CD4-positive, alpha-beta T cell treated with Interleukin-6 for 4 hours (primary cell): ENCODE measurements at places on chromosomes 11 and 22.

- DNase-seq: no peak
Observed at GRCh38 chr11:119479685-119480275, 56.8 kb upstream of the THY1 start.

DNA sequence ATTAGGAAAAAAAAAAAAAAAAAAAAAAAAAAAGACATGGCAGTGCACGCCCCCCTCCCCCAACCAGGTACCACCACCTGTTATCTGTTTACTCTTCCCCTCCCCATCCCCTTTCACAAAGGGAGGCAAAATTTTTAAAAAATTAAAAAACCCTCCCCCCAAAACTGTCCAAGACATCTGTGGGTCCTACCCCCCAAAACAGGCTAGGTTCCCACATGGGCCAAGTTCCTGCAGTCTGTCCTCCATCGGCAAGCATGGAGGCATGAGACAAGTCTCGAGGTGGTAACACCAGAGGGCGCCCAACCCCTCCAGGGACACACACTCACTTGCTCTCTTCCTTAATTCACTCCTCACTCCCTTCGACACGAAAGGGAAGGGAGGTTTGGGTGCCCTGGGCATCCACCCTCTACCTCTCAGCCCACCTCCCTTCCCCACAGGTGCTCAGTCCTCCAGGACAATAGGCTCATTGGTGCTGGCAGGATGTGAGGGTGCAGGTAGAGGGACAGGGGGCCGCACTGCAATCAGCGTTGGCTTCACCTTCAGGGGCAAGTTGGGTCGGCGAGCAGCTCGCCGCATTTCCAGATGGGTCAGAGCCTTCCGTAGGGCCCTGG, 2.2 kb upstream of the TUT1 start:
- DNase-seq: peak; percentile 87

DNA sequence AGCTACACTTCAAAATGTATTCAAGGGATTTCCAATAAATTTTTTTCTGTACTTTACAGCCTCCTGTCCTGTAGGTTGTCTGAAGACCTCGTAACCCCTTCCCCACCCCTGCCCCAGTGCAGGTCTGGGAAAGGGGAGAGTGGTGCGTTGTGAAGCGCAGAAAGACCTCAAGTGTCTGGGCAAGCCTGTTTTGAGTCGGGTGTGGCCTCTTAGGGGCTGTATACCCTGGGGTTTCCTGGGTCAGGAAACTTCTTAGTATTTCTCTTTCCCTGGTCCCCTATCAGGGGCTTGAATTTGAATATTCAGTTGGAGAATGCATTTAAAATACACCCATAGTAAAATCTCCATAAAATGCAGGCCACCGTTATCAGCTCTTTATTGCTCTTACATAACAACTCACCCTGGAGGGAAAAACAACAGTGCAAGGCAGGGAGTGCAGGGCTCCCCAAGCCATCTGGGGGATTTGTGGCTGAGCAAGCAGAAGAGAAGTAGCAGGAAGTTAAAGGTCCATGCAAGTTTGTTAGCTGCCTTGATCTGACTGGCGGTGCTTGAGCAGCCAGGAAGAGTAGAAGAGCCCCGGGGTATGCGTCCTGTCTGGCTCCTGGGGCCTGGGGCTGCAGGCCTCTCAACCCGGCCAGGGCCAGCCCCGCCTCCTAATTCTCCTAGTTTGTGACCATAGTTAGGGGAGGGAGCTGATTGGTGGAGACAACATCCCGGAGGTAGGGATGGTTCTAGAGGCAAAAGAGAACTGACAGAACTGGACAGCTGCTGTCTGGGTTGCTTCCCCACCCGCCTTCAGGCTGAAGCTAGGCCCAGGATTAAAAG, 25.7 kb downstream of the ARHGAP1 start:
- DNase-seq: peak; percentile 61

GRCh38 chr11:68969386-68969785, 11.4 kb downstream of the MRGPRD start:
- no peak for DNase-seq

DNA sequence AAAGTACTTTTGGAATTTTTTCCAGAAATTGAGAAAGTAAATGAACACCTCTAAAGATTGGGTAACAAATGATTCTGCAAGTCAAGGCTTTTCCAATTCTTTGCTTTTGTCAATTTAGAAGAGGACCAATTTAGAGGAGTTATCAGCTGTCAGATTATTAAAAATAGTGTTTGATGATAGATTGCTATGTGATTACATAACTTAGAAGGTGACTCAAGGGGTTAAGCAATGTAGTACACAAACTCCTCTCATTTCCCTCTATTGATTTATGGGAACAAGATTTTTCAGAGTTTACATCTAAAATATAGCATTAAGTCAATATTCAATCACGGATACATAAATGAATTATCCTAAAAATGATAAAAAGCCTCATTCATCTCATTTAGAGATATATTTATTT, 70.3 kb downstream of the INSC start:
- DNase-seq: no peak

DNA sequence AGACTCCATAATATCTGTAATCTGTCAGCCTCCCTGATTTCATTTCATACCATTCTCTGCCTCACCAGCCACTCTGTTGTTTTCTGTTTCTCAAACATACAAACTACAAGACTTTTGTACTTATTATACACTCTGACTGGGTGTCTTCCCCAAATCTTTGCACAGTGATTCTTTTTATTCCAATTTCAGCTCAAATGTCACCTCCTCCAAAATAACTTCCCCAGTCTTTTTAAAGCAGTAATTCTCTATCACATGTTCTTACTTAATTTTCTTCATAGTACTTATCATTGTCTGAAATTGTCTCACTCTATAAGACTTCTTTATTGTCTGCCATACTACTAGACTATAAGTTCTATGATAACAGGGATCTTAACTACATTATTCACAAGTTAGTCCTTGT, 19.6 kb downstream of the SOX6 start:
- no peak for DNase-seq

DNA sequence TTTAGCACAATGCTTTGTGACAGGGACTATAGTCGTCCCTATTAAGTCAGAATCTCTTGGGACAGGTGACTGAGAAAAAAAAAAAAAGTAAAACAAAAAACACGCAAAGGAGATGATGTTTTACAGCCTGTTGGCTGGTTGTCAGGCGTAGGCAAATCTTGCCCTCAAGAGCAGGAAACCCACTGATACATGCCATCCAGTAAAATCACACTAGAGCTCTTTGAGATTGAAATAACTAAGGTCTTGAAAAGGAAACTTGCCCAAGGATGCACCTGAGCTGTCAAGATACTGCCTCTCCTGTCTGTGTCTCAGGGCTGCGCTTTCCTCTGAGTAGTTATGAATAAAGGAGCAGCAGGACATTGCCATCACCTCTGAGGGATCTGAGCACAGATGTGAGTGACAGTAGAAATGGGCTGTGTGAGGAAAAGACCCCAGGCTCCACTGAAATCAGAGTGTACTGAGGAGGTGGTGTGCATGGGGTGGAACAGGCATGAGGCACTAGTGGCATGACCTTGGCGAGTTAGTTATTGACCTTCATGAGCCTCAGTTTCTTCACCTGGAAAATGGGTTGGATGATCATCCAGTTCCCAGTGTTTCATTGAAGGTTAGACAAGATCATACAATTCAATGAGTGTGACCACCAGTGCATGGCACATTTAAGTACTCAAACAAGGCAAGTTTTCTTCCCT, 23.3 kb downstream of the MICAL2 start:
- DNase-seq: no peak

- DNase-seq: no peak
Observed at GRCh38 chr22:43013355-43014315, 1.3 kb downstream of the PACSIN2 start.

GRCh38 chr11:80846979-80847378, 1406.1 kb upstream of the TENM4 start:
- DNase-seq: no peak

GRCh38 chr11:67304511-67305113, 1.3 kb downstream of the SSH3 start:
- no peak for DNase-seq

- peak; percentile 45 for DNase-seq
Observed at GRCh38 chr22:22060200-22061084, 77.9 kb upstream of the TOP3B start.

DNA sequence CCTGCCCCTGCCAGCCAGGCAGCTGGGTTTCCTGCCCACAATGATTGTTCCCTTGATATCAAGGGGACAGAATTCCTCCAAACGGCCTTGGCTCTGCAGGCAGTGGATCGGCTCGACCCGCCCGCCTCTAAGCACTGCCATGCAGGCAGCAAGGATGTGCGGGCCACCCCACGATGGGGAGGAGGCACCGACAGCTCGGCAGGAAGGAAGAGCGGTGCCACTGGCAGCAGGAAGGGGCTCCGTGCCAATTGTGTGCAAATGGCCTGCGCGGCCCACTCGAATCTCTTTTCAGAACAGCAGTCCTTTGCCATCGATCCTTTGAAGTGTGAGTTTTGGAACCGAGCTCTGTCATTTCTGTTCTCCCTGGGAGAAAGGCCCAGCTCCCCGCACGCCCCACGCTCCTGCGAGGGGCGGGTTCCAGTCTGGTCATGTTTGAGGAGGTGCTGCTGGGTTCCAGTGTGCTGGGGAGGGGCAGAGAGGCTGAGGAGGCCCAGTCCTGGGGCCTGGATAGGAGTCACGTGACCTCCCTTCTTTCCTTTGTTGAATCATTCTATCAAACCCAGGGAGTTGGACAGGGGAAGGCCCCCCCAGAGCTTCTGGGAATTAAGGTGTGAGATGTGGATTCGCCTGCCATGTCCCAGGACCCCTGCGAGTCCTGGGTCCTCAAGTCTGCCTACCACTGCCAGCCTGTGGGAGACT, 406.0 kb downstream of the CTTN start:
- DNase-seq: no peak

GRCh38 chr11:58912124-58912523, 27.2 kb upstream of the GLYATL1 start:
- no peak for DNase-seq

- DNase-seq: no peak
Observed at GRCh38 chr11:34824425-34824824, 91.8 kb downstream of the APIP start.

- peak; percentile 64 for DNase-seq
Observed at GRCh38 chr11:46119352-46120216, 1.7 kb downstream of the PHF21A start.

- peak; percentile 46 for DNase-seq
Observed at GRCh38 chr11:17352950-17353820, 1.6 kb downstream of the NCR3LG1 start.

DNA sequence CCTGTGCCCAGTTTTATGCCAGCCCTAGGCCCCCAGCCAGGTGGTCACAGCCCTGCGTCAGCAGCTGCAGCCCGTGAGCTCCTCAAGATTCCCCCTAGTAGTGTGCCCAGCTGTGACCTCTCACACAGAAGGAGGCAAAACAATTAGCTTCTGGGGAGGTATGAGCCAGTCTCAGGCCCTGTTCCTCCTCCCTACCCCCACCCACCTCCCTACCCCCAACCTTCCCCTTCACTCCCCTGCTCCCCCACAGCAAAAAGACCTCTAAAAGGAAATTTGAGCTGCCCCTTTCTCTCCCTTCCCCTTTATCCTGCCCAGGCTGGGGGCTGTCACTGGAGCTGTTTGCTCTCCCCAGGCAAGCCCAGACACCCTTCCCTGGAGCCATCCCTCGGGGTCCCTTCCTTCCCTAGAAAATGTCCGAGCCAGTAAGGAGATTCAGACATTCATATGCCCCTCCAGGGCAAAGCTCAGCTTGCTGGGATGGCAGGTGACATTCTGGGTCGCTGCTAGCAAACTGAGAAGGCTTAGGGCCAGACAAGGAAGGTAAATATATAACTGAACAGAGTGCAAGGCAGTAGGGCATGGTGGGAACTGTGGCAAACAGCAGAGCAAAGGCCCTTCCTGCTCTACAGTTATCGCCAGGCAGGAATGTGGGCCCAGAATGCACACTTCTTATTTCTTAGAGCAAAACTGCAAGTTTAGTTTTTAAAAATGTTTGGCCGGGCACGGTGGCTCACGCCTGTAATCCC, 300.2 kb downstream of the MN1 start:
- no peak for DNase-seq

DNA sequence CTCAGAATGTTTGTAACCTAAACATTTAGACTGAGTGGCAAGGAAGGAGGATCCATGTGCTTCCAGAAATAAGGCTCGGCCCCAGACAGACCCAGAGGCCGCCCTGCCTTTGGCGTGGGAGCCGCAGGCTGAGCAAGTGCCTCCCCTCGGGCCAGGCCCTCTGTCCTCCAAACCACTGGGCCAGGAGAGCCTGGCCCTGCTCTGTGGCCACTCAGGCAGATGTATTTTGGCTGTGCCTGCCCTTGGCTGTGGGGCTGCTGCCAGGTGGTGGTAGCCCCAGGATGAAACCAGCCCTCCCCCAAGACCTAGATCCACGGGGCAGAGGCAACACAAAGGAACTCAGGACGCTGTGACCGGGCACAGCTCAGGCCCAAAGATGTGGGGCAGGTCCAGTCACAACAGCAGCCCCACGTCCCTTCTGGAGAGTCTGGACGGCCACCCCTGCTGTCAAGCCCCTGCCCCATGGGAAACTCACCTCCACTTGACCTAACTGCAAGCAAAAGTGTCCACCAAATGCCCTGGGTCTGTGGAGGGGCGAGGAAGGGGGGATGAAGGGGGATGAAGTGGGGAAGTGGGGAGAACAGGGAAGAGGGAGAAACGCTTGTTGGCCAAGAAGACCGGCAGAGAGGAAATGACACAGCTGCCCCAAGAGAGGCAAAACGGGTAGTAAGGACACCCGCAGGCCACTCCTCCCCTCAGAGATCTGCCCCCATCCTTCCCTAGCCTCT, 24.0 kb downstream of the PISD start:
- DNase-seq: peak; percentile 9

GRCh38 chr11:100011697-100012096, 675.4 kb upstream of the ARHGAP42 start:
- DNase-seq: no peak

DNA sequence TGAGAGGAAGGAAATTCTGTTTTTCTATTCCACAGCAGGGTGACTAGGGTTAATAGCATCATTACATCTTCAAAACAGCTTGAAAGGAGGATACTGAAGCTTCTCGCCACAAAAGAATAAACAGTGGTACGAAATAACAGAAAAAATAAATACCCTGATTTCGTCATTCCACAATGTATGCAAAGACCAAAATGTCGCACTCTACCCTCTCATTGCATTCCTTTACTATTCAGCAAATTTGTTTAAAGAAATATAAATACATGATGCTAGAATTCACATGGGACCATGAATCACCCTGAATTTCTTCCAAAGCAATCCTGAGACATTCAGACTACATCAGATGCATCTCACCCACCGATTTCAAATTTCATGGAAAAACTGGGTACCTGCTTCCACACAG, 112.3 kb upstream of the TOP3B start:
- DNase-seq: no peak

- no peak for DNase-seq
Observed at GRCh38 chr11:110053848-110054414, 39.3 kb upstream of the ZC3H12C start.

GRCh38 chr11:30990625-30991296, 378.8 kb downstream of the DCDC1 start:
- no peak for DNase-seq

GRCh38 chr11:8352876-8353505, 89.3 kb upstream of the LMO1 start:
- no peak for DNase-seq

GRCh38 chr11:76672431-76673175, 2.1 kb upstream of the LRRC32 start:
- DNase-seq: peak; percentile 48

DNA sequence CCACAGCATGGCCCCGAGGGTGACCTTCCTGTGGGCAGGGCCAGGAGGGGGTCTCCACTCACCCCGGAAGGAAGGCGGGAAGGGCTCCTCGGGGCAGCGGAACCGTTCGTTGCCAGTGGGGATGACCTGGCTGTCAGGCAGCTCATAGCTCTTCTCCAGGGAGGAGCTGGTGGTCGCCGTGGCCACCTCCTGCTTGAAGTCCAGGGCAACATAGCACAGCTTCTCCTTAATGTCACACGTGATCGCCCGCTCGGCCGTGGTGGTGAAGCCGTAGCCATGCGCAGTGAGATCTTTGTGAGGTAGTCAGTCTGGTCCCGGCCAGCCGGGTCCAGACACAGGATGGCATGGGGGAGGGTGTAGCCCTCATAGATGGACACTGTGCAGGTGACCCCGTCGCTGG, 31.5 kb upstream of the SYT8 start:
- DNase-seq: no peak
